ENCODE measurements at places on chromosomes 13 and 19.
A peak's percentile ranks its signal among the peaks of the same experiment; 100 is the strongest.

GRCh38 chr19:12899891-12900518, 9.0 kb downstream of the GCDH start:
- DNase-seq = no peak

DNA sequence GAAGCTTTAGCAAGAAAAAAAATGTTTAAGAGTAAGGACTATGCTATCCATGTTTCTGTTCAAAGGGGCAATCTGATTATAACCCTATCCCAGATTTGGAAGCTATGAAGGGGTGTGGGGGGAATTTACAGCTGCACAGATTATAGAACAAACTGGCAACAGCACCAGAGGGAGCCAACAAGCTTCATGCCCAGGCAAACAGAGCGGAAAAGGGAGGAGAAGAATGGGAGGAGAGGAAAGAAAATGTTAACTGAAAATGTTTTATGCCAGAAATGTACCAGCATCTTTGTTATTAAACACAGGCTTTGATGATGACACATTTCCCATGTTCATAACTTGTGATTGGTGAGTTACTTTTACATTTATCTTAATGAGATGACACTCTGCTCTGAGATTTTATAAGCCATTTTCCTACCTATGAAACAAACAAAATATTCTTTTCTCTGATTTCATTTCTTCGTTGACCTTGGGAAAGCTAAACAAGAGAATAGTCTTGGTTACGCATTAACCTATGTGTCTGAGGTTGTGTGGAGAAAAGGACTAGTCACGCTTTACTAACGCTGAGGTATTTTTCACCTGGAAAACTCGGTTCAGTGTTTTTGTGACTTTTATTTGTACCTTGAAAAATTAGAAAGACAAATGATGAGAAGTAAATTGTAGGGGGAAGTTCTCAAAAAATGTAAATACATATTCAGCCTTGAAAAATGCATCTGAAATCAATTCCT, 235.8 kb upstream of the MIR17HG start:
- no peak for DNase-seq

DNA sequence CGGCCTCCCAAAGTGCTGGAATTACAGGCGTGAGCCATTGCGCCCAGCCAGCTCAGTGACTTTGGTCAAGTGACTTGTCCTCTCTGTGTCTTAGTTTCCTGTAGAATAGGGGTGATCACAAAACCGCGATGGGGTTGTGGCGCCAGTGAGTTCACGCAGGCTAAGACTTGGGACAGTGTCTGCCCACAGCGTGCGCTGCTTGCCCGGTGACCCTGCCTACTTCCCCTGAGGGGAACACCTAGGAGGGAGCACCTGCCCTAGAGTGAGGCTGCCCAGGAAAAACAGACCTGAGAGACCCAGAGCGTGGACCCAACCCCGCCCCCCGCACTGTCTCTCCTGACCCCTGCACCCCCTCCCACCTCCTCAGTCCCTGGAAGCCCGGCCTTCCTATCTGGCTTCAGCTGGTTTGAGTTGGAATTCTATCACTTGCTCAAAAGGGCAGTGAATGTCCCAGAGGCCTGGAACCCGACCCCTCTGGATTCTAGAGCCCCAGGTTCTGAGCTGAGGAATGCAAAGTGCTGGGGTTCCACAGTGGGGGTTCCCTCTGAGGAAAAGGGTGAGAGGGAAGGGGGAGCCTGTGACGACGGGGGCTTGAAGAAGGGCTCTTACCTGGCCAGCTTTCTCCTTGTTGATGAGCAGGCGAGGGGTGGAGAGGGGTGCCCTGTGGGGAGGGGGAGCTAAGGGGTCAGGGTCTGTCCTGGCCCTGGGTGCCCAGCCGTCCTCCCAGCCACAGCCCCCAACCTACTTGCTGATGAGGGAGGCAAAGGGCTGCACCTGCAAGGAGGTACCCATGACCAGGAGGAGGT, 2.2 kb upstream of the RINL start:
- no peak for DNase-seq

- peak; percentile 12 for DNase-seq
These were observed 4.8 kb upstream of the ZNF253 start for GRCh38 chr19:19860756-19861390.

DNA sequence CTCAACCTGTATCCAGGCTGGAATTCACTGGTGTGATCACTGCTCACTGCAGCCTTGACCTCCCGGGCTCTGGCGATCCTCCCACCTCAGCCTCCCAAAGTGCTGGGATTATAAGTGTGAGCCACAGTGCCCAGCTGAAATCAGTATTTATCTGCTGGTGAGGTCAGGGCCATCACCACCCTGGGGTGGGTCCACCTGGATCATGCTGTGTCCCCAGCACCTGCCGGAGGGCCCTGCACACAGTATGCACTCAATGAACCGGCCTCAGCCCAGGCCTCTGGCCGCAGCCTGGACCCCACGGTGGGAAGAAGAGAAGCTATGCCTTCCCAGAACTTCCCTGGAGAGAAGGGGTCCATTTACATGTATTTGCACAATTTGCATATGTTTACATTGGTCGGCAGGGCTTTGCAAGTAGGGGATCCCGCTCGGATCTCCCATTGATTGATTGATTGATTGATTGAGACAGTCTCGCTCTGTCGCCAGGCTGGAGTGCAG, 2.6 kb upstream of the SLC5A5 start:
- DNase-seq = no peak

- DNase-seq = no peak
These were observed 5.7 kb upstream of the FOXO1 start for GRCh38 chr13:40671956-40672764.

GRCh38 chr19:32718286-32718685, 1.3 kb upstream of the TDRD12 start:
- DNase-seq = no peak

DNA sequence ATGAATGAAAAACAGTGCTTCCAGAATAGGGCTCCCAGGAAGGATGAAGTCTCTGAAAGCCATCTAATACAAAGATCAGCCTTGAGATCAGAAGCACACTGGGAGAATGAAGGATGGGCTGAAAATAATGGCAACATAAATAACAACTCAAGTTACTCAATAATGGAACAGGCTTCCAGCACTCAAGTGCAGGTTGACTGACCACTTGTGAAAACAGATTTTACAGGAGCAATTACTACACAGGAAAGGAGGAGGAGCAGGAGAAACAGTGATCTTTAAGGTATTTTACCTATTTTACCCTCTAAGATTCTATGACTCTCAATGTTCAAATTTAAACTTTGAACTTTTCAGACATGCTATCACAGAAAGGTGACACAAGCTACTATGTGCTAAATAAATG, 106.0 kb downstream of the USP12 start:
- no peak for DNase-seq

GRCh38 chr13:38630780-38631179, 56.1 kb upstream of the FREM2 start:
- no peak for DNase-seq

DNA sequence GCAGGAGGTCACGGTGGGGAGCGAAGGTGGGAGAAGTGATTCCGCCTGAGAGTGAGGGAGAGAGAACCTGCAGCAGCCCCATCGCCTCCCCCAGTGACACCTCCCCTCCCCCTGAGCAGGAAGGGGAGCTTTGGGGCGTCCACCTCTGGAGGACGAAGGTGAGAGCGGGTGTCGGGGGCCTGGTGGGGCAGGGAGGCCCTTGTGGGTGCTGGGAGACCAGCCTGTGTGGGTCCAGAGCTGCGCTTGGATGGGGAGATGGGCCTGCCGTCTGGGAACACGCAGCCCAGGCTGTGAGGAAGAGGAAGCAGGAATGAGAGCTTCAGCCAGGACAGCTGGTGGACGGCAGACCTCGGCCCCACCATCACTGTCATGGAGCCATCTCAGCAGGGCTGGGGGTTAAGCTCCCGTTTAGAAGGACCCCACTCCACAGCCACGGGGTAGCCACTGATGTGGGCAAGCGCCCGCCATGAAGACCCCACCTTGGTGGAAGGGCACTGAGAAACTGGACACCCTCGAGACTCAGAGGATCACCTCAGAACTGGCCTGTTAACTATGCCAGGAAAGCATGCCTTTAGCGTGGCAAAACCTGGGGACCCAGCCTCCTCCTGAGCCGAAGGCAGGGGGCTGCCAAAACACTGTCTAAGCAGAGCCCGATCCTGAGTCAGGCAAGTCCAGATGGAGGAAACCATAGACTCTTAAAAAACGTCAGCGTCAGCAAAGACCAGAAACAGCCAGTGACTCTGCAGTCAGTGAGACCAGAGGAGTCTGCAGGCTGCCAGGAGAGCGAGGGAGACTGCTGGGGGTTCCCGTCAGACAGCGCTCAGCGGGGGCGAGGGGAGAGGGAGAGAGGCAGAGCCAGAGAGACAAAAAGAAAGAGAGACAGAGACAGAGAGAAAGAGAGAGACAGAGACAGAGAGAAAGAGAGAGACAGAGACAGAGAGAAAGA, 6.4 kb upstream of the PROZ start:
- DNase-seq = no peak

All from activated CD4-positive, alpha-beta T cell treated with anti-CD3 and anti-CD28 coated beads for 1 hour (primary cell).